PC-9 (cell line): ENCODE measurements at places on chromosomes 12 and 14. TPM values are rescaled to one million over a fixed set of nuclear protein-coding genes. Genes with fewer than 3 reads are reported as not detected.

The TBX5 gene
- not detected in 2 replicates for total RNA-seq

The CLEC9A gene
- total RNA-seq, result not detected in 2 replicates

The HOTAIR gene
- 7.9 and 9.2 TPM in 2 replicates for total RNA-seq

The SLC4A8 gene
- total RNA-seq, result 2.6 and 3.0 TPM in 2 replicates

The NELL2 gene
- total RNA-seq, result 0.61 and 1.2 TPM in 2 replicates

The CIROP gene
- total RNA-seq, result not detected in 2 replicates

The LRIG3 gene
- 8.8 and 10.6 TPM in 2 replicates for total RNA-seq

The KLRC3 gene
- not detected in 2 replicates for total RNA-seq

The RNF212B gene
- total RNA-seq, result not detected in 2 replicates

The RHOJ gene
- not detected in 2 replicates for total RNA-seq

The GDF3 gene
- not detected in 2 replicates for total RNA-seq

The NTF3 gene
- total RNA-seq, result not detected in 2 replicates

The KRT78 gene
- 1.5 and 1.7 TPM in 2 replicates for total RNA-seq

The DCN gene
- not detected in 2 replicates for total RNA-seq

The SVOP gene
- not detected in 2 replicates for total RNA-seq

The MYL2 gene
- total RNA-seq, result not detected in 2 replicates

The HOXC12 gene
- total RNA-seq, result 0.24 and 0.28 TPM in 2 replicates

The CLMN gene
- total RNA-seq, result 15.8 and 18.3 TPM in 2 replicates

The RAD52 gene
- total RNA-seq, result 19.7 and 25.0 TPM in 2 replicates

The GATC gene
- 24.3 and 40.2 TPM in 2 replicates for total RNA-seq

The LALBA gene
- total RNA-seq, result not detected in 2 replicates

The CABP1 gene
- not detected in 2 replicates for total RNA-seq

The NGB gene
- total RNA-seq, result not detected in 2 replicates

The PMCH gene
- not detected in 2 replicates for total RNA-seq

The TSHR gene
- not detected in 2 replicates for total RNA-seq

The CHGA gene
- not detected in 2 replicates for total RNA-seq

The TTC5 gene
- 12.6 and 15.8 TPM in 2 replicates for total RNA-seq

The PPP4R4 gene
- not detected in 2 replicates for total RNA-seq

The KCNK10 gene
- total RNA-seq, result not detected in 2 replicates

The AMDHD1 gene
- 2.9 TPM in 2 replicates for total RNA-seq

The CLEC1A gene
- total RNA-seq, result 0.23 TPM in 1 of 2 replicates, not detected in the other

The CELA1 gene
- 0.58 TPM in 1 of 2 replicates, not detected in the other for total RNA-seq

The PRH1 gene
- total RNA-seq, result 14.4 and 17.2 TPM in 2 replicates

The TRIM9 gene
- 1.5 and 2.1 TPM in 2 replicates for total RNA-seq

The KRT75 gene
- not detected in 2 replicates for total RNA-seq

The CLEC14A gene
- 0.23 and 0.31 TPM in 2 replicates for total RNA-seq

The BRMS1L gene
- total RNA-seq, result 5.7 and 8.0 TPM in 2 replicates

The HOXC10 gene
- 1.1 and 1.4 TPM in 2 replicates for total RNA-seq

The HOXC6 gene
- 4.1 and 5.7 TPM in 2 replicates for total RNA-seq

The SAMD15 gene
- total RNA-seq, result 4.8 and 7.8 TPM in 2 replicates

The PTPN21 gene
- 4.0 and 4.7 TPM in 2 replicates for total RNA-seq

The NRXN3 gene
- not detected in 2 replicates for total RNA-seq

The GPRC5D gene
- not detected in 2 replicates for total RNA-seq

The HRK gene
- 0.55 and 1.4 TPM in 2 replicates for total RNA-seq

The PSMD9 gene
- total RNA-seq, result 64.8 and 76.6 TPM in 2 replicates

The GYS2 gene
- not detected in 2 replicates for total RNA-seq

The LMNTD1 gene
- total RNA-seq, result not detected in 2 replicates
